ENCODE measurements at places on chromosomes 13 and 19.

- no peak for DNase-seq
Measured at GRCh38 chr13:73140801-73141200, 82.0 kb downstream of the KLF5 start.

- DNase-seq = no peak
Measured at GRCh38 chr13:68574053-68574452, 1343.9 kb upstream of the PCDH9 start.

DNA sequence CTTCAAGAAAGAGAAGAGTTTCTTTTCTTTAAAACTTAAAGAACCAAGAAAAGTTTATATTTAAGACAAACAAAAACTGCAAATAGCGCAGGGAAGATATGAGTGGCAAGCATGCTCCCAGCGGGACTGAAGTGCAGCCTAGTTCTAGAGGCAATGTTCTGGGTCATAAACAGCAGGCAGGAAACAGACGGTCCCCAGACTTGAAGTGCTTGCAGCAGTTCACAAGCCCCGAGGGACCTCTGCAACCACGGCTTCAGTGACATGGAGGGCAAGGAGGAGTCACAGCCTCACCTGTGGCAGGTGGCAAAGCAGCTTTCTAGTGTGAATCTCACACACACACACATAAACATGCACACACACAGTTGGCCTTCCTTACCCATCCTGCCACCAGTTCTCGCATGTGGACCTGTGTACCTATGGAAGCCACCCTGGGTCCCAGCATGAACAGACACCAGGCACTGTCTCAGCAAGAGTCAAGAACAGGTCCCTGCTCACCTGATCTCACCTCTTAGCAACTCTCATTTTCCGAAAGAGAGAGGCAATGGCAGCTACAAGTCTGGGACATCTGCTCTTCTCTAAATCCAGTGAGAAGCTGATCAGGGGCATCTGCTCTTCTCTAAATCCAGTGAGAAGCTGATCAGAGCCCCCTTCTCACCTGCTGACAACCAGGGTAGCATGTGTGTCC is 162.0 kb downstream of the EFNB2 start:
- DNase-seq = no peak

DNA sequence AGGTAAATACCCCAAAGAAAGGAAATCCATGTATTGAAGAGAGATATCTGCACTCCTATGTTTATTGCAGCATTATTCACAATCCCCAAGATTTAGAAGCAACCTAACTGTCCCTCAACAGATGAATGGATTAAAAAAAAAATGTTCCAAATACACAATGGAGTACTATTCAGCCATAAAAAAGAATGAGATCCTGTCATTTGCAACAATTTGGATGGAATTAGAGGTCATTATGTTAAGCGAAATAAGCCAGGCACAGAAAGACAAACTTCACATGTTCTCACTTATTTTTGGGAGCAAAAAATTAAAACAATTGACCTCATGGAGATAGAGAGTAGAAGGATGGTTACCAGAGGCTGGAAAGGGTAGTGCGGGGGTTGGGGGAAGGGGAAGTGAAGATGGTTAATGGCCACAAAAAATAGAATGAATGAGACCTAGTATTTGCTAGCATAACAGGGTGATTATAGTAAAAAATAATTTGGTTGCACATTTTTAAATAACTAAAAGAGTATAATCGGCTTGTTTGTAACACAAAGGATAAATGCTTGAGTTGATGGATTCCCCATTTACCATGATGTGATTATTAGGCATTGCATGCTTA is 9.7 kb upstream of the ZNF709 start:
- DNase-seq = no peak

- no peak for DNase-seq
Measured at GRCh38 chr13:111382877-111383276, 62.4 kb downstream of the TEX29 start.

DNA sequence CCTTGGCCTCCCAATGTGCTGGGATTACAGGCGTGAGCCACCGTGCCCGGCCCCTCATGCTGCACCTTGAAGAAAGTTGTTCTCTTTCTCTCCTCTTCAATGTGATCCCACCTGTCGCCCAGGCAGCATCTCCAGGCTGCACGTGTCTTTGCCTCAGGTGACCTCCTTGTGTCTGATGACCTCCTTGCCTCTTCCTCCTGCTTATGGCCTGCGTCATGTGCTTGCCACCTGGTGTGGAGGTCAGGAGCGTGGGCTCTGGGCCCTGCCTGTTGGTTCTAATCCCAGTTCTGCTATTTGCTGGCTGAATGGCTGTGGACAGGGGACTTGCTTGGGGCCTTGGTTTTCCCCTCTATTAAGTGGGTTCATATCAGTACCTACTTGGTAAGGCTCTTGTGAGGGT is 6.3 kb downstream of the BICRA start:
- no peak for DNase-seq

DNA sequence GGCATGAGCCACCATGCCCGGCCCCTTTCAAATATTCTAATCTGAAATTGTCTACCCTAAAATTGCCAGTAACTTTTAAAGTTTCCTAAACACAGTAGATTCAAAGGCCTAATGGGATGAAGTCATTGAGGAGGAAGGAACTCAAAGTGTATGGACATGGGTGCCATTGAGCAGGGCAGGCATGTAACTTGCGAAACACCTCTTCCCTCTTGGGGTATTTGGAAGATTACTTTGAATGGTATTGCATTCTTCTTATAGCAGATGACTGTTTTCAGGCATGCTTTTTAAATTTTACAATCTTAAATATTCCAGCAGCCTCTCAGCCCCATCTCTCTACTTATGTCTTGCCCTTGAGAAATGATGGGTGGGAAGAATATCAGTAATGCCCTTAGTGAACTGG is 21.0 kb downstream of the TM9SF2 start:
- no peak for DNase-seq

DNA sequence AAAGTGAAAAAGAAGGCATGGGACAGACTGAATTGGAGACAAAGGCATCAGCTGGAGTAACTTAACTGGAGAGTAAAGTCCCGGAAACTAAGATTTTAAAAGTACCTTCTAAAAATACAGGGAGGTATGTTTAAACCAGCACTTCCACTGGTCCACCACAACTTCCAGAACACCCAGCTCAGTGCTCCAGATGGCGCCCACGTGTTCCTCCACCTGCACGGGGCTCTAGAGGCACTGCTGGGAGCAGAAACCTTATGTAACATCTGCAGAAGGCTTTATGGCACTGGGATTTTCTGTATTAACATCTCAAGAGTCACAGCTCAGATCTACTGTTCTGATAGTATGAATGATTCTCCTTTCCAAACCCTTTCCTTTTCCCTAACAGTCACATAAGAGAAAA is 252.1 kb downstream of the DCLK1 start:
- DNase-seq = no peak

DNA sequence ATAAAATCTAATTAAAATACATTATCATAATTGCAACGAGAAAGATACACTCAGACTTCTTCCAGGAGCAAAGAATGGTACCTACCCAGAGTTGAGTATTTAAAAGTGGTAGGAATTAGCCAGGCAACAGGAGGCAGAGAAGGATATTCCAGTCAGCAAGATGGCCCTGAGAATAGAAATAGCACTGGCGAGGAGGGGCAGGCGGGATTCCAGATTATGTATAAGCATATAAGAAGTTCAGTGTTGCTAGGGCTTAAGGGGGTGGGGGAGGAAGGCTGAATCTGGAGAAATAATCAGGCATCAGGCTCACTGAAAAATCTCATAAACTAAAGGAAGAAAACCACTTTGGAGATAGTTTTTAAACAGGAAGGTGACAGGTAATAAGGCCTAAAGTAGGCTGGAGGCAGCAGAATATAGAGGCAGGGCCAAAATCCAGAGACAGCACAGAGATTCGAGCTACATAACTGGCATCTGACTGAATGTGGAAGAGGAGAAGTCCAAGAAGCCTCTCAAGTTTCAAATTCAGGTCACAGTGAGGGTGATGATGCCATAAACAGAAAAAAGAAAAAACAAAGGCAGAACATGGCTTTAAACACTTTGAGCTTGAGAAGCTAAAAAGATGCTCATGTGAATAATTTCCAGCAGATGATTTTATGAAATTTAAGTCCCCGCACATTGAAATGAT is 7.5 kb downstream of the KPNA3 start:
- no peak for DNase-seq

DNA sequence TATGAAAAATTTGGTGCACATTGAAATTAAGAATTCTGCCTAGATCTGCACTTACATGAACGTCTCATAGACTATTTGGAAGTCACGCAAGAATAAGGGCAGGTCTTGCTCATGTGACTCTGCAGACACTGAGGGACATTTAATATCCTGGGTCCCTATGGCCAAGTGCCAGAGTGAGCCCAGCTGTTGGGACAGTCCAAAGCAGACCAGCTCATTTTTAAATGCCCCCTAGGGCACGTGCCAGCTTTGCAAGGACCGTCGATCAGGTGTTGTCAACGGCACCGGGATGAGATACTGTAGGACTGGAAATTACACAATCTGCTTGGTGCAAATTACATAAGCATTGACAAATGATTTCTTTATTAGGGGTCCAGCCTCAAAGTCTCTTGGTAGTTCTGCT is 293.6 kb downstream of the TEX29 start:
- DNase-seq = peak; percentile 29

DNA sequence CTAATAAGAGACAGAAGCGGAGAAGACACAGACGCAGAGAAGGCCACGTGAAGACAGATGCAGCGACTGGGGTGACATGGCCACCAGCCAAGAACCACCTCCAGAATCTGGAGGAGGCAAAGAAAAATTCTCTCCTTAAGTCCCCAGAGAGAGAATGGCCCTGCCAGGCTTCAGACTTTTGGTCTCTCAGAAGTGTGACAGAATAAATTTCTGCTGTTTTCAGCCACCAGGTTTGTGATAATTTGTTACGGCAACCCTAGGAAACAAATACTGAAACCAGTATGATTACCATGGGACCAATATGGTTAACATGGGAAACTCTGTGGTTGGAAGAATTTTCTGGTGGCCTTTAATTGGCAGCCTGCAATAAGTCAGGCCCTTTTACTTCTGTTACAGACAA is 63.9 kb upstream of the DOCK9 start:
- no peak for DNase-seq

- no peak for DNase-seq
Measured at GRCh38 chr13:31987535-31988170, 43.9 kb upstream of the FRY start.

GRCh38 chr13:39494006-39494405 is 109.0 kb downstream of the LHFPL6 start:
- DNase-seq = no peak

All from SJSA1 (cell line).